ENCODE measurements at places on chromosomes 12 and 14. TPM values are rescaled to one million over a fixed set of nuclear protein-coding genes. Genes with fewer than 3 reads are reported as not detected.

The LRTM2 gene
- polyA plus RNA-seq = not detected

DNA sequence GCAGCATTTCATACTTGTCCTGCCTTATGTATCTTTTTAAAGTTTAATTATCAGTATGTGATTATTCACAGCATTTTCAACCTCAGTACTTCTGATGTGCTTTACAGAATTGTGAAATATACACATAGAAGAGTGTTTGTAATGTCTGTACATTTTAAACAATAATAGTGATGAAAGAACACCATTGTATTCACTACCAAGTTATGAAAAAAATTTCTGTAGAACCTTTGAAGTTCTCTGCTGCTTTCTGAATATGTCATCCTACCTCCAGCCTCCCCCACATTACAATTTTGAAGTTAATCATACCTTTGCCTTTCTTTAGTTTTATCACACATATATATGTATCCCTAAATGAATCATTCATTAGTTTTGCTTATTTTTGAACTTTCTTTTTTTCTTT, 24.8 kb downstream of the FRMD6 start:
- no peak overlapping the region for H3K4me3 ChIP-seq
- H3K27me3 ChIP-seq = no peaks in the 10 kb centered on the region
- H3K27ac ChIP-seq = no peak overlapping the region

DNA sequence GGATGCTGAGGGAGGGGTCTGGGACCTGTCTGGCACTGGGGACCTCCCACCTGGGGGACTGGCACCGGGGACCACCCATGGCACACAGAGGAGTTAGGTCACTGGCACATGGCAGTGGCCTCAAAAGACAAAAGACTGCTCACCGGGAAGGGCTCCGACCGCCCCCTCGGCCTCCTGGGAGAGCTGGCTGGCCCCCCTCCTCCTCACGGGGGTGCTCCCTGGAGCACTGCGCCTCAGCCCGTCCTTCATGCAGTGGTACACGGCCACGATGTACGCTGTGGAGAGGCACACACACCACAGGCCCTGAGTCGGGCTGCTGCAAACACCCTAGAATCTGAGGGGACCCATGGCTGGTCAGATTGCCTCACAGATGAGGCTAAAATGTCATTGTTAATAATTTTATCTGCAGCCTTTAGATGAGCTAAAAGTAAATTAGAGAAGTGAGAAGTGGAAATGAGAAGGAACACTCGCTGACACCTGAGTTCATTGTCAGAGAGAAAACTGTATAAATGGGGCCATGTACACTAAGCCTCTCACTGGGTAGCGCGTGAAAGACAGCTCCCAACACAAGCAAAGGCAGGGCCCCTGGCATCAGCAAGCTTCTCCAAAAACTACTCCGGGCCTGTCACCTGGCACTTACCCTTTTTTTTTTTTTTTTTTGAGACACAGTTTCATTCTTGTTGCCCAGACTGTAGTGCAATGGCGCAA, 14.1 kb downstream of the P2RX2 start:
- peaks cover 36% of the 10 kb centered on the region for H3K36me3 ChIP-seq
- no peak overlapping the region for H3K4me3 ChIP-seq
- no peak overlapping the region for H3K27ac ChIP-seq
- no peaks in the 10 kb centered on the region for H3K27me3 ChIP-seq
- no peaks in the 10 kb centered on the region for H3K4me1 ChIP-seq

GRCh38 chr12:28425526-28425925, 235.3 kb downstream of the CCDC91 start:
- H3K4me3 ChIP-seq = no peak overlapping the region
- H3K27me3 ChIP-seq = no peaks in the 10 kb centered on the region
- 0 out of 2 replicates have a peak, but pooled peaks cover 1% of the 10 kb centered on the region for H3K4me1 ChIP-seq
- DNase-seq = no peak
- H3K36me3 ChIP-seq = no peaks in the 10 kb centered on the region

Measured in IMR-90 (cell line).